Stimulated activated CD4-positive, alpha-beta T cell treated with anti-CD3 and anti-CD28 coated beads, Interleukin-12 subunit alpha, Interleukin-12 subunit beta, amount 100 ng/mL, for 24 hours (primary cell): ENCODE measurements at places on chromosomes 4 and X.

- no peak for DNase-seq
Measured at GRCh38 chrX:154349359-154349935, 25.0 kb downstream of the FLNA start.

GRCh38 chrX:124940531-124940930, 379.1 kb upstream of the TEX13C start:
- DNase-seq: no peak

DNA sequence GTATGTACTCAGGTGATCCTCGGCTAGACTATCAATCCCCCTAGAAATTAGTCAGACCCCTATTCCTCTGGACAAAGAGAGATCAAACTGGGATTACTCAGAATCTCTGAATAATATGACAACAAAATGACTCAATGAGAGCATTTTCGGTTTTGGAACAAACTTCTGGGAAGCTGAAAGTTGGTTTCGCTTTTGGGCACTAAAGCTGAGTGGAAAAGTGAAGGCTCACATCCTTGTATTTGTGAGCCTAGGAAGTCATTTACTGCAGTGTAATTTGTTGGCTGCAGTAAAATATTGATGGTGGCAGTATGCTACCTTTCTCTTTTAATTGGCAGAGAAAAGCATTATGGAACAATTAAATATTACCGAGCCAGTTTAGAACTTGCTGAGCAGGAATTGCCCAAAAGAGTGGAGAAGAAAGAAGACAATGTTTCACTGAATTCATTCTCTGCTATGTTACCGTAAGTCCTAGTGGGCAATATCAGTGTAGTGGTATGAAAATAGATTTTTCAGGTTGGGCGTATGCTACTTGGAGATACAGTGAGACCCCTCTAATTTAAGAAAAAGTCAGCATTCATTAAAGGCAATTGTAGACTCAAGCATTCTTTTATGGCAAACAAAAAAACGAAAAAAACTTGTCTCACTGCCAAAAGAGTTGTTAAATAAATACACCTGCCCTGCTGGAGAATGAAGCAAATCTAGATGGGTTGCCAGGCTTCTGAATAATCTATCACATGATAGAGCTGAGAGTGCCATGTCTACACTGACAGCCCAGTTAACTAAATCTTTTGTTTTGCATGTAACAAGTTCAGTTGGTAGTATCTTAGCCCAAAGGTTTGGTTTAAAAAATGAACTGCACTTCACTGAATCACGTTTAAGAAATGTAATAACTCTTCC, 69.6 kb downstream of the AGTR2 start:
- DNase-seq: no peak

DNA sequence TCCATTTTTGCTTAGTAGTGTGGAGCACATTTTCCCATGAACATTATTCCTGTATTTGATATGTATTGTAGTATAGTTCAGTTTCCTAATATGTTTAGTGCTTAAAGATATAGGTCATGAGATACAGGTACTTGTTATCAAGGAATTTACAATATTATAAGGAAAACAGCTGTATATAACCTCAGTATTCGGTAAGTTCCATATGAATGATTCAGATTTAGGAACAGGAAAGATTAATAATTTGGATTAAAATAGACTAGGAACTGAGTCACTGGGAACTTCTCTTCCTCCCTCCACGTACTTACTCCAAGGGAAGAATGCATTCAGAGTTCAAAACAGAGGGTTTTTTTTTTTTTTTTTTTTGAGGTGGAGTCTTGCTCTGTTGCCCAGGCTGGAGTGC, 20.0 kb downstream of the DIAPH2 start:
- no peak for DNase-seq

DNA sequence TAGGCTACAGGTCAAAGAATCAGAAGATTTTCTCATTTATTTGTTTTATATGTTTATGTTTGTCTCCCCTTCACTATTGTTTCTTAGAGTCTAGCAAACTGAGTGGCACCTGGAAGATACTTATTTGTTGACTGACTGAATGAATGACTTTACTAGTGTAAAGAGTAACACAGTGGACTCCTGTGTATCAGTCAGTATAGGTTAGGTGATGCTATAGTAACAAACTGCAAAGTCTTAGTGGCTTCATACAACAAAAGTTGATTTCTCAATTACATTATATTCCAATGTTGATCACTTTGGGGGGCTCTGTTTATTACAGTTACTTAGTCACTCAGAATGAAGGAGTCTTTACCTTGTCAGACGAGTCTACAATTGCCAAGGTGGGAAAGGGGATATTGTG, 76.6 kb downstream of the DCK start:
- DNase-seq: no peak

DNA sequence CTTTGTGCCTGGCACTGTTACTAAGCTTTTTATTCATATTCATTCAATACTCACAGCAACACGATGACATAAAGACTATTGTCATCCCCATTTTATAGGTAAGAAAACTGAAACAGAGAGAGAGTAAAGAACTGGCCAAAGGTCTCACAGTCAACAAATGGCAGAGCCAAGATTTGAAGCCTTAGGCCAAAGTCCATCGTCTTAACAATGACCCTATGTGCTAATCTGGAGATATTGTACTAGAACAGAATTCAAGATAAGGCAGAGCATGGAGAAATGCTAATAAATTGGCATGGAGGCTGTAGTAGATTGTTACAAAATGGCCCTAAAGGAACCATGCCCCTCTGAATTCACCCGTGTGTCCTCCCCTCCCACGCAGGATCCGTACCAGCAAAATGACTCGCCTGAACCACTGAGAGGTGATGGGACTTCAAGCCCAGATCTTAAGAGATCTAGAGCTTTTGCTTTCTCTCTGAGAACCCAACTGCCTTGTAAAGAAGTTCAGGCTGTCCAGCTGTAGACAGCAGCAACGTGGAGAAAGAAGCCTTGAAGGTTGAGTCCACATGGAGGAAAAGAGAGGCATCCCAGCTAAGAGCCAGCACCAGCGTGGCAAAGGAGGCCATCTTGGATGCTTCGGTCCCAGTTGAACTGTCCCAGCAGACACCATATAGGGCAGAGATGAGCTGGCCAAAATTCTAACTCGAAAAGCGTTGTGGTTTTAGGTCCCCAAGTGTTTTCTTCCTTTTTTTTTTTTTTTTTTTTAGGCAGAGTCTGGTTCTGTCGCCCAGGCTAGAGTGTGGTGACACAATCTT, 52.8 kb upstream of the RBM47 start:
- DNase-seq: no peak

DNA sequence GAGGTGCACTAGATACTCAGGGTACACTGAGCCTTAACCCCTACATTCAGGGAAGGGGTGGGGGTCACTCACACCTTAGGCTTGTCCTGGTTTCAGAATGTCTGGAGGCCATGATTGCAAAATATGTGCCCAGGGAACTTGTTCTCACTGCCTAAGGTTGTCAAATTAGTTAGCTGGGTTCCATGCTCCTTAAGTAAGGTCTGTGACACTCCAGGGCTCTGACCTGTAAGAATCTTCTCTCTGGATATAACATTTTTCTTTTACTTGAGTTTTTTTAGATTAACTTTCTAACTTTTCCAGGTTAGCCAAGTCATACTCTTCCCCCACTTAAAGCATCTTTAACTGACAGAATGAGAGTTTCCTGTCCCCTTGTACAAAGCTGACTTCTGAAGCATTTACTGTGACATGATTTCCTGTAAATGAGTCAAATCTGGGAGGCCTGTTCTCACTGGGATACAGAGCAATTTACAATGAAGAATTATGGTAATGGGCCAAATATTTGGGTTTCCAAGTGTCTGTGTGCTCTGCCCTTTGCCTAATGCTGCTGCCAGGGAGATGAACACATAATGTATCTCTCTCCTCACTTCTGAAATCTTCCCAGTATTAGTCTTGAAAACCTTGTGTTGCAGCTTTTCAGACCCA, 101.7 kb downstream of the GATB start:
- DNase-seq: no peak

- no peak for DNase-seq
Measured at GRCh38 chrX:1421433-1422134, 29.7 kb upstream of the SLC25A6 start.

DNA sequence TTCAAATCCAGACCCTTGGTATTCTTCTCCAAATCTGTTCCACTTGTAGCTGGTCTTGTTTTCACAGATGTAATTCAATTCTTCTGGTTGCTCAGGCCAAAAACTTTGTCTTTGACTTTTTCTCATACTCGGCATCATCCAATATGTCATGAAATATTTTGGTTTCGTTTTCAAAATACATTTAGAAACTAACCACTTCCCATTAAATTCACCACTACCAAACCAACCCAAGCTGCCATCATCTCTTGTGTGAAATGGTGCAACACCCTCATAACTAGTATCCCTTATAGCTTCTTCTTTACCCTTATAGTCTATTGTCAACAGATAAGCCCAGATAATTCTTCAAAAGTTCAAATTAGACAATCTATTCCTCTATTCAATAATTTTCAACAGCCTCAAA, 192.1 kb downstream of the PRR32 start:
- no peak for DNase-seq

GRCh38 chr4:40629401-40630334, at the start of gene RBM47:
Gene RBM47, minus strand, starts transcription at chr4:40629864. Its CDS starts 190,971 bp downstream, at chr4:40438893.
- DNase-seq: peak; percentile 31

GRCh38 chr4:27248829-27249228, 388.2 kb downstream of the STIM2 start:
- DNase-seq: no peak

- DNase-seq: no peak
Measured at GRCh38 chr4:88693792-88694191, 3.8 kb downstream of the NAP1L5 start.

- DNase-seq: no peak
Measured at GRCh38 chrX:154607370-154607769, 11.7 kb downstream of the CTAG1B start.

DNA sequence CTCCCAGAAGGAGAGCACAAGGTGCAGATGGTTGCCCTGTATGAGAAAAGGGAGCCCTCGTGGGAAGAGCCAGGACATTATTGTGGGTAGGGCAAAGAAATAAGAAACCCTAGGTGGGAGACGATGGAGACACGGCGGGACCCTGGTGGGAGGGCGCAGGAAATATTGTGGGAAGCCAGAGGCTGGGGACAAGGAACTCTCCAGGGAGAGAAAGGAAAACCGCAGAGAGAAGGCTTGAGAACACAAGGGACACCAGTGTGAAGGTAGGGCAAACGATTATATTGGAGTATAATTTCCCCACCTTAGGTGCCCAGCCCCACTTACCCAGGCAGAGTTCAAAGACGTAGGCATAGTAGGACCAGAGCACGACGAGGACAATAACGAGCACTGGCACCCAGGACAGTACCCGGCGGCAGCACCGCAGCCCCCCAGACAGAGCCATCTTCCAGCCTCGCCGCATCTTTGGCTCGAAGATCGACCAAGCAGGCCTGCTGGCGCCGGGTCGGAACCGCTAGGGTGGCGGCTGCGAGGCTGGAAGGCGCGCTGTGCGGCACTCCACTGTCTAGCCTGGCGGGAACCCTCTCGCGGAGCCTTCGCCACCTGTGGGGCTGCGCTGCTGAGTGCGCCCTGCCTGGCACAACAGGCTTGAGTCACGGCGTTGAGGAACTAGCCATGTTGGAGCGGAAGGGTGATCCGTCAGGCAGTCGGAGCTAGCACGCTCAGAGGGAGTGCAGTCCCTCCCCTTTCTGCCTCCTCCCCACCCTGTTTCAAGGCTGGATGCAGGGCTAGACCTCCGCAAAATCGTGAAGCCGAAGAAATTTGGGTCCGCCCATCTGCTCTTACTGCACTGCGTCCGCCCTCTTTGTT, at the start of gene ZDHHC15:
Gene ZDHHC15, minus strand, starts transcription at position 473 of the 867 bp plus-strand sequence. Its CDS starts 13 bp downstream, at position 460.
- peak; percentile 39 for DNase-seq

- no peak for DNase-seq
Measured at GRCh38 chrX:136030303-136031191, 45.3 kb downstream of the SLC9A6 start.

GRCh38 chr4:104868958-104869357, 277.7 kb upstream of the TET2 start:
- no peak for DNase-seq
